ENCODE measurements at places on chromosomes 11 and 22.

GRCh38 chr11:110200836-110201235 is 95.6 kb downstream of the RDX start:
- DNase-seq: no peak

- no peak for DNase-seq
Observed at GRCh38 chr22:32421484-32421883, 9.4 kb upstream of the RTCB start.

DNA sequence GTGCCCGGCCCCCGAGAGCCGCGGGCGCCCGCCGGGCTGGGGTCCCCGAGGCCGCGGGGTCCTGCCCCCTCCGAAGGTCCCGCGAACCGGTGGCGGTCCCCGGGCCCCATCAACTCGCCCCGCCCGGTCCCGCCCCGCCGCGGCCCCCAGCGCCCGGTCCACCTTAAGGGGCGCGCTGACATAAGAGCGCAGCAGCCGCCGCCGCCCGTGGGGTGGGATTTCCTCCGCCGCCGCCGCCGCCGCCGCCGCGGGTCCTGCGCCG is at the start of gene ZDHHC8:
Gene ZDHHC8, plus strand, starts transcription at position 208 of the 262 bp plus-strand sequence. CDS start 144 bp downstream, outside the sequence.
- peak; percentile 47 for DNase-seq

DNA sequence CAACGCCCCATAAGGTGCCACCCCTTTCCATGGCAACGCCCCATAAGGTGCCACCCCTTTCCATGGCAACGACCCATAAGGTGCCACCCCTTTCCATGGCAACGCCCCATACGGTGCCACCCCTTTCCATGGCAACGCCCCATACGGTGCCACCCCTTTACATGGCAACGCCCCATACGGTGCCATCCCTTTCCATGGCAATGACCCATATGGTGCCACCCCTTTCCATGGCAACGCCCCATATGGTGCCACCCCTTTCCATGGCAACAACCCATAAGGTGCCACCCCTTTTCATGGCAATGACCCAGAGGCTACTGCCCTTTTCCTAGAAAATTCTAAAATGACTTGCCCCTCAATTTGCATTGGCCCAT is 72.1 kb downstream of the BRD1 start:
- no peak for DNase-seq

GRCh38 chr11:27234043-27234668 is 128.9 kb downstream of the CCDC34 start:
- no peak for DNase-seq

- DNase-seq: no peak
Observed at GRCh38 chr22:44428941-44429830, 68.8 kb downstream of the RTL6 start.

- DNase-seq: peak; percentile 75
Observed at GRCh38 chr11:128291835-128292234, 295.5 kb downstream of the ETS1 start.

GRCh38 chr11:68890490-68891231 is 13.0 kb downstream of the MRPL21 start:
- no peak for DNase-seq

DNA sequence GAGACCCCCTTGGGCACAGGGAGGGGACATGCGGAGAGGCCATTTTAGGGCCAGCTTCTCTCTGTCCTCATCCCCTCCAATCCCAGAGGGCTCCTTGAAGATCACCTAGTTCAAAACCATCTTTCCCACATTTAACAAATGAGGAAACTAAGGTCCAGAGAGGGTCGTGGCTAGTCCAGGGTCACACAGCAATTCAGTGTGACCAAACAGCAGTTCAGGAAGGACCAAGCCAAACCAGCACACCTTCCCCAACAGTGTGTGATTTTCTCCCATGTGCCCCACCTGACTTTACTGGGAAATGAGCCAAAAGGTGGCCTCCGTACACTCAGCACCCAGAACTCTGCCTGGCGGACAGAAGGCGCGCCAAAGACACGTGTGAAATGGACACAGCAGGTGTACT is 51.3 kb downstream of the CACNA1I start:
- DNase-seq: no peak

All from CD4-positive, alpha-beta T cell treated with Interleukin-21 for 1 hour (primary cell).